NCI-H524 (cell line): ENCODE measurements at places on chromosomes 1 and 21.

DNA sequence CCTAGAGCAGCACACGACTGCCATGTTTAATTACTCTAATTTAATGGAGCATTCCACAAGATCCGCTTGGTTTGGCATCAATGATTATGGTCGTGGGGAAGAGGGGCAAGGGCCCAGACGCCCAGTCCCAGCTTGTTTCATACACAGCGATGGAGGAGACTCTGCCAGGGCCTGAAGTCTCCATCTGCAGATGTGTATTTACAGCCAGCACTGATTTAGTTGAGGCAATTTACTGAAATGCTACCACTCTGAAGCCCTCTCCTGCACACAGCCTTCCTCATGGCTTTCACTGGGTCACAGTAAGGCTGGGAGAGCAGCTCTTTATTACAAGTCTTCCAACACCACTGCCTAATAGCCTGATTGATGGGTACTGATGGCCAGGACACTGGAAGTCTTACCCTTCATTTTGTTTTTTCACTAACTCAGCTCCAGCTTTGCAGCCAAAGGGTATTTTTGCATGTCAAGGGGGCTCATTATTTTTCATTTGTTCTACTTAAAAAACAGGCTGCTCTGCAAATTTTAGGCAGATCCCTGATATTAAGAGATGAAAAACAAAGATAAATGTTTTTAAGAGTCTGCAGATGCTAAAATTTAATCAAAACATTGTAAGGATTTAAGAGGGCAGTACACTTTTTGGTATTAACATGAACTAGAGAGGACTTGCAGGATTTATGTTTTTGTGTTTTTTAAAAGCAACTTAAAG lies 236.3 kb downstream of the SIPA1L2 start:
- no peak for DNase-seq

DNA sequence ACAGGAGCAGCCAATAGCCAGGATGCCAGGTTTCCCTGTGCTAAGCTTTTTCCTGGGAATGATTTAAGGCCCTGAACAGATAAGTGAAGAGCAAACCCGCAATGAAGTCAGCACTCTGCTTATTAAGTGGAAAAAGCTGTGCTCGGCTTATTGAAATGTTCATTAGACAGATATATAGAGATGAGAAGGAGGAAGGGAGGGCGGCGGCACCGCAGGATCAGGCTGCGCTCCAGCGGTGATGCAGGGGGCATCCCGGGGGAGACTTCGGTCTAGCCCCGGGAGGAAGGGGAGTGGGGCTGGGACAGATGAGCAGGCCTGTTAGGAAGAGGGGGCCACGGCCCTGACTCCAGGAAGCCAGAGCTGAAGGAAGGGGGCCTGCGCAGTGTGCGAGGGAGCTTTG lies 115.0 kb downstream of the TMEM53 start:
- DNase-seq, result no peak

DNA sequence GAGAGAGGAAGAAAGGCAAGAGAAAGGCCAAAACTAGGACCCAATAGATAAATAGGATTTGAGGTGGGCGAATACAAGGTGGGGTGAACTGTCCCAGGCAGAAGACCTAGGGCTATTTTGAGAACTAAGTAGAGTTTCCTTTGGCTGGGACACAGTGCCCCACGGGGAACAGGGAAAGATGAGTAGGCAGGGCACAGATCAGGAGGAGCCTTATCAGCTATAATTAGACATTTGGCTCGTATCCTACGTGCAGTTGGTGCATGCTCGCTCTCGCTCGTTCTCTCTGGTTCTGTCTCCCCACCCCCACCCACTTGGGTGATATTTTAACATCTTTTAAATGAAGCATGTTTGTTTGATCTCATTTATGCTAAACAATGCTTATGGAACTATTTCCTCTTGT lies 235.0 kb upstream of the JUN start:
- no peak for DNase-seq

GRCh38 chr21:15514073-15514946 lies 215.5 kb upstream of the USP25 start:
- no peak for DNase-seq

DNA sequence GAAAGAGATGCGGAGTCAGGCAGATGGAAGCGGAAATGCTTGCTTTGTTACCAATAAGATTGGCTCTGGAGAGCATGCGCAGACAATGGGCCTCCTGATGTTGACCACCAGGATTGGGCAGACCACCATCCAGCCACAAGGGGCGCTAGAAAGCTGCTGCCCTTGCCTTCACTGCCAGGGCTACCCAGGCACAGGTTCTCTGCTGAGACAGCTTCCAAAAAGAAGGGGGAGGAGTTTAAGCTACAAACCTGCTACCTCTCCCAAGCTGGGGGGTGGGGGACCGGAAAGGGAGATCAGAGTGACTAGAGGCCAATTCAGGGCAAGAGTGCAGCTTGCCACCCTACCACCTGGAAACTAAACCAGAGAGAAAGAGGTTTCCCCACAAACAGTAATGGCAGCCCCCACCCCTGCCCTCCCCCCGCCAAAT lies 369.7 kb downstream of the RRAGC start:
- DNase-seq, result peak; percentile 9

DNA sequence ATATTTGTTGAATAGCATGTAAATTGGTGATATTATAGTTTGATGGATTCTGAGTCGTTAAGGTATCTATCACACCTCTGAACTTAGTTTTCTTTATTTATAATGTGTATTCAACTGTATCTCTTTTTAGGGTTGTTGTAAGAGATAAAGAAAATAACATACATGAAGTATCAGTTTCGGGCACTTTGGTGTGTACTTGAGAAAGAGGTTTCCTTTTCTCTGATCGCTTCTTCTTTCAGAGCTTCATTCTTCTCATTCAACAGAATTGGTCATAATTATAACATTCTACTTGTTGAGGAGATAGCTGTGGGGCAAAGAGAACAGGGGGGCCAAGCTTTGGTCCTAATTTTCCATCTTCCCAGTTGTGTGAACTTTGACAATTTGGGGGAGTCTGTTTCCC lies 508.0 kb downstream of the PLPP3 start:
- no peak for DNase-seq
